ENCODE measurements at places on chromosomes 2 and 18.

GRCh38 chr2:102606353-102606752, 13.0 kb upstream of the SLC9A2 start:
- no peak for DNase-seq

- DNase-seq, result no peak
These were observed 398.4 kb downstream of the DSC3 start for GRCh38 chr18:30644158-30644557.

GRCh38 chr2:96170626-96171025, 25.4 kb upstream of the DUSP2 start:
- no peak for DNase-seq

DNA sequence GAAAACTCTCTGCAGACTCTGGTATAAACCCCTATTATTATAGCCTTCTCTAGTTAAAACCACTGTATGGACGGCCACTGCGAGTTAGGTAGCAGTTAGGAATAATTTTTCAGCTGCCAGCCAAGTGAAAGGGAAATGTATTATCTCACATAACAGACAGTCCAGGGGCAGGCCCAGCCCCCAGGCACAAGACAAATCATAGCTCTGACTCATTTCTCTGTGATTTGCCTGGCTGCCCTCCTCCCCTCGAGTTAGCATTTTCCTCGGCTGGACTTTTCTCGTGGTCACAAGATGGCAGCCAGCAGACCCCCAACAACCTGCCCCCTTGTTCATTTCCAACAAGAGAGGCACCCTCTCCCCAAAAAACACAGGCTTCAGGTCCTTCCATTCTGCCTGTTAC, 10.5 kb downstream of the VIT start:
- DNase-seq, result no peak

DNA sequence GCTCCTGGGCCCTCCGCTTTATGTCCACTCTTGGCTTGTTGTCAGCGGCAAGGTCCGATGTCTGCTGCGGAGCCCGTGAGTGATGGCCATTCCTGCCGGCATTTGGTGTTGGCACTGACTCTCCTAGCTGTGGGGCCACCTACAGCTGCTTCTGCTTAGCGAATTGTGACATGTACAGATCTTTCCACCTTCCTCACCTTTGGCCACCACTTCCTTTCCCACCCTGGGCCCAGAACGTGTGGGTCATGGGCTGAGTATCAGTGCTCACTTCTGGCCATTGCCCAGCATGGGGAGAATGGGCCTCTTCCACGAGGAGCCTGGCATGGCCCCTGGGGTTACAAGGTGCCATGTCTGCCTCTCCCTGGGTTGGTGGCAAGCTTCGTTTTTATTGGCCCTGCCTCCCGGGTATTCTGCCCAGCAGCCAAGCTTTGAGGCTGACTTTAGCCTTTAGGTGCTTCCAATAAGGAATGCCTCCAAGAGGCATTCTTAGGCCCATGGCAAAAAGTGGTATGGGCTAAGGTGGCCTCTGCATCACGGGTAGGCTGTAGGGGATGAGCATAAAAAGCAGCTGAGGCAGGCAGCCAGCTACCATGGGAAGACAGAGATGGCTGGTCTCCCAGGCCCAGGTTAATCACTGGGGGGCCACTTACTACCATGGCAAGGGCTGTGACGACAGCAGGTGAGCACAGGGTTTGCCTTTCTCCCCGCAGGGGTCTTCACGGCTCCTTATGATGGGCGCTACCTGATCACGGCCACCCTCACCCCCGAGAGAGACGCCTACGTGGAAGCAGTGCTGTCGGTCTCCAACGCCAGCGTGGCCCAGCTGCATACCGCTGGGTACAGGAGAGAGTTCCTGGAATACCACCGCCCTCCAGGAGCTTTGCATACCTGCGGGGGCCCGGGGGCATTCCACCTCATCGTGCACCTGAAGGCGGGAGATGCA, 65.8 kb downstream of the EMILIN2 start:
- DNase-seq, result no peak

- no peak for DNase-seq
These were observed 145.4 kb upstream of the TWIST2 start for GRCh38 chr2:238702276-238703052.

- no peak for DNase-seq
These were observed 43.4 kb downstream of the ZCCHC2 start for GRCh38 chr18:62566199-62566598.

- peak; percentile 2 for DNase-seq
These were observed 69.5 kb downstream of the ANTXR1 start for GRCh38 chr2:69082430-69082997.

DNA sequence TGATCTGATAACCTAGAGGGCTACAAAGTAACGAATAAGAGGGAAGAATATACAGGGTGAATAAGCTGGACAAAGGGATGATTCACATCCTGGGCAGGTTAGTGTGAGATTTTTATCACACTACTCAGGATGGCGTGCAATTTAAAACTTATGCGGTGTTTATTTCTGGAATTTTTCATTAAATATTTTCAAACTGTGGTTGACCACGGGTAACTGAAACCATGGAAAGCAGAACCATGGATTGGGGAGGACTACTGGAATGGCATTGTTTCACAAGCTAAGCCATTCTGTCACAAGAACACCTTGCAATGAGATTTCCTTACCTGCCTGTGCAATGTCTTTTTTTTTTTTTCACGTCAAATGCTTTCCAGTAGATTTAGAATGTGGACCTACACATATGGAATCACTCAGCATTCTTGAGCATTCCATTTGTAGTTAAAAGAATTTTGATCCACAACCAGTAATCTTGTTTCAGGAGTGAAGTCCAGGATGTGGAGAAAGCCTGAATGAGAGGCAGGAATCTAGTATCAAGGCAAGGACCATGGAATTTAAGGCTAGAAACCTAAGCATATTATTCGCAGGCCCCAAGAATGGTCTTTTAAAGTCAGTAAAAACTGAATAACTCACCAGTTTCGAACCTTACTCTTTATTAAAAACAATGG, 8.0 kb upstream of the CDK15 start:
- no peak for DNase-seq

- DNase-seq, result peak; percentile 37
These were observed 16.5 kb upstream of the PSD4 start for GRCh38 chr2:113157118-113157896.

DNA sequence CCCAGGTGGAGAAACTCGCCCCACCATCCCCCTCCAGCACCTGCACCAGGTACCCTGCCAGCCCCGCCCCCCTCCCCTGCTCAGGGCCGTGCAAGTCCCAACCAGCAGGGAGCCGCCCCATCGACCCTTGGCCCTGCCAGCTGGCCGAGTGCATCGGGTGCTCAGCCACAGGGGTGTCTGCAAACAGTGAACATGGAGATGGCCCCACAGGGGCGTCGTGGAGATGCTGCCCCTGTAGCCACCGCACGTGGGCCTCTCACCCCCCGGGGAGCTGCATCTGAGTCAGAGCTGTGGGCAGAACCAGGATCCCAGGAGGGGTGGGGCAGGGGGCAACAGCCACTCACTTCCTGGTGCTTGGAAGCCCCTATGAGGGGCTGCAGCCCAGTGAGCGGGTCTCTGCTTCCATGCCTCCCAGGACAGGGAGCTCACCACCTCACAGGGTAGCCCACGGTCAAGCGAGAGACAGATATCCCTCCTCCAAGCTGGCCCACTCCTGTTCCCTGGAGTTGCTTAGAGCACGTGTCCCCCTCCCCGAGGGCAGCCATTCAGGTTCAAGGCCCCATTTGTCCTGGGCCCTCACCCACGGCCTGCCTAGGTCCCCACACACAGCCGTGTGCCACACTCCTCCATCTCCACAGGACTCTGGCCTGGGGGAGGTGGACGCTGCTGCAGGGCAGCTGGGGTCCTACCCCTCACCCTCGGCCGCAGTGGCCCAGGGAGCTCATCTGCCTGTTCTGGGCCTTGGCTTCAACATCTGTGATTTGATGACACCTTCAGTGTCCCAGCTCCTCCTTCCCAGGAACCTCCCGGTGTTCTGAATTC, 1.1 kb upstream of the MAB21L4 start:
- DNase-seq, result peak; percentile 89

Measured in NCI-H1105 (cell line).